GM04504 (cell line): ENCODE measurements at places on chromosomes 13 and 19.

DNA sequence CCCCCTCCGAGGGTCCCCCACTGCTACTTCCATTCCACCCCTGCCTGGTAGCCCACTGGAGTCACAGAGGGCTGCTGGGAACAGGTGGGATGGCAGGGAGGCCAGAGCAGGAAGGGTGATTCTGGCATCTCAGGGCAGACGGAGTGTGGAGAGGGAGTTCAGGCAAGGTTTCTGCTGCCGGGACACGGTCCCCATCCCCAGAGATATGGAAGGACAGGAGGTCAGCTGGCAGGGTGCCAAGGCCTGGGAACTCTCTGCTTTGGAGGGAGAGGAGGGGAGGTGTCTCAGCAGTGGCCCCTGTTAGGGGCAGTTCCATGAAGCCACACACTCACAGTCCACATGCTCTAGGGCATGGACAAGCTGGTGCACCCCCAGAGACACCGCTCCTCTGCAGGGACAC lies 68.1 kb downstream of the CHST8 start:
- no peak for DNase-seq

GRCh38 chr13:76937281-76937820 lies 11.0 kb upstream of the ACOD1 start:
- DNase-seq, result peak; percentile 93

- DNase-seq, result no peak
Measured at GRCh38 chr13:86760620-86761019, 910.6 kb upstream of the SLITRK5 start.

DNA sequence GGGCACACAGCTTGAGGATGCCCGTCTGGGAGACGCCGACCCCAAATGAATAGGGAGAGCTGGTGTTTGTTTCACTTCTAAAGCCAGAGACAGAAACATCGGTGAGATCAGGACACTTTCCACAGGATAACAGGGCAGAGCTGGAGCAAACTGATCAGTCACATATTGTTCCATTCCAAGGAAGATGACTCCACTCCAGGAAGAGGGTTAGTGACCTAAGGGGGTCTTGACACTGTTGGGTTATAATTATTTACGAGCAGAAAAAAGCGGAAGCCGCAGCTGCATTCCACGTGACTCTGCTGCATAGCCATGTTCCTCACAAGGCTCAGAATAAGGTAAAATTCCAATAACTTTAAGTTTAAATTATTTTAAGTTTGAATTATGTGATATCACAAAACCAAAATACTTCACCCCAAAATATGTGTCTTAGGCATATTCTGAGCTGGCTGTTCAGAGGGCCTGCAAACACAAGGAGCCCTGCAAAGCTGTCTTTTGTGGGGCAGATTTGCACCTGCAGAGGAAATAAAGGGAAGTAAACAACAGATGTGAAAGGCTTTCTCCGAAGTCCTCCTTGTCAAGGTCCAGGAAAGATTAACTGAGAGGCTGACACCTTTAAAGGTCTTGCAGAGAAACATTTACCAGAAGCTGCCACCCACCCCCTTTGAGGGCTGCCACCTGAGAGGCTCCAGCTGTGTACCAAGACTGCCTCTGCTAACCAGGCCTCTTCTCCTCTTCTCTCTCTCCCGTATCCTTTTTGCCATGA lies 819.2 kb downstream of the UQCRFS1 start:
- no peak for DNase-seq

DNA sequence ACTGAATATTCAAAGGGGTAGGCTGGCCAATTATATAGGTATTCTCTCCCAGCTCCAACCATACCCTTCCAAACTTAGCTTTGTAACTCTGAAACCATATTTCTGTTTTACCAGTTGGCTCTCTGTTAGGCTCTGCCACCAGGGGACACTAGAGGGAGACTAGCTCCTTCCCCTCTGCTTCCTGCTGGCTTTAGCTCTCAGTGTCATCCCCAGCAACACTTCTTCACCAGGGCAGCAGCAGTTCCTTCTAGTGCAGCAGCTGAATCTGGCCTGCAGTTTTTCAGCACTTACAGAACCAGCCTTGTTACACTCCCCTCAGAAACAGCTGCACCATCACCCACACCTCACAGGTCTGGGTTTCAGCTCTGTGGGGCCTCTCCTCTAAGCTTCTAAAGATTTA lies 51.0 kb upstream of the DOCK9 start:
- DNase-seq, result no peak
